ENCODE measurements at places on chromosomes 7 and 10.

- no peak for DNase-seq
Measured at GRCh38 chr10:78589687-78590086, 479.1 kb upstream of the ZMIZ1 start.

DNA sequence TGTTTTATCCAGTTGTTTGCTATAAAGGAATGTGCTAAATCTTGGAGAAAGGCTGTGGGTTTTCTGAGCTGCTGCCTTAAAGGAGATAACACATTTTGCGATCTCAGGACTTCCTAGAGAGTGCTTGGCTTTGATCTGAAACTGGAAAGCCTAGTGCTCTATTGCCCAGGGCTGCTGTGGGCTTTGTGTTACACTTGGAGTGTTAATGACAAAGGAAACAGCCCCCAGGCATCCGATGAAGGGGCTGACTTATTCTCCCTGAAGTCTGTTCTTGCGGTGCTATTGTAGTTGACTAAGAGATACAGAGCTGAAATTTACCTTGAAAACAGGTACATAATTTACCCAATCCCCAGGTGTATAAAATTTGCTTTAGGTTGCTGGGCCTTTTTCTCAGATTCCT is 74.5 kb downstream of the SND1 start:
- no peak for DNase-seq

- no peak for DNase-seq
Measured at GRCh38 chr7:92809760-92810573, 26.4 kb downstream of the CDK6 start.

DNA sequence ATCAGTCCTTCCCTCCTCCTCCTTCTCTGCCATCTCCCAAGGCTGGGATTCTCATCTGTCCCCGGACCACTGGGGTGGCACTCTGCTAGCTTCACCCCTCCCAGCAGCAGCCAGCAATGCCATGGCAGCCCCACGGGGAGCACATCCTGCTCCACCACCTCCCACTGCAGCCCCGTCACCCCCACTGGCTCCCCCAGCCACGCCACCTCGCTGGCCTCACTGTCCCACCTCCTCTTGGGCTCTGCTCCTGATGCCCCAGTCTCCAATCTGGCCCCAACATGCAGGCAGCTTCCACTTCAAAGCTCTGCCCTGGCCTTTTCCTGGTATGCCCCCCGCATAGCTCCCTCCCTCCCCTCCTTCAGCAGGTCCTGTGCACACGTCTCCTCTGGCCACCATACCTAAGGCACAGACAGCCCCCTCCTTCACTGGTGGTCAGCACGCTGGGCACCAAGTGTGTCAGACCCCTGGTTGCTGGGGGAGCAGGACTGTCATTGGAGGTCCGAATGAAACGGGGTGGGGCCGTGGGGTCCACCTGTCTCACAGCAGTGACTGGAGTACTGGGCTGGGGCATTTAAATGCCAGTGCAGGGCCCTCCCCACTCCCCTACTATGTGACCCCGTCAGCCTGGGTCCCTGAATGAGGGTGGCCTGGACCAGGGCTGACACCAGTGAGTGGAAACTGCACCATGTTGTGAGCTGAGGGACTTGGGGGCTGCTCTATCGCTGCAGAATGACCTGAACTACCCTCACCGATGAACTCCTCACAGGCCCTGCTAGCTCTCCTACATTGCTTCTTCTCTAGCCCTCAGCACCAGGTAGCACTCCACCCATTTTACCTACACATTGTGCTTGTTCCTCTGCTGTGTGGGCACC is 38.7 kb downstream of the RASGEF1A start:
- no peak for DNase-seq

DNA sequence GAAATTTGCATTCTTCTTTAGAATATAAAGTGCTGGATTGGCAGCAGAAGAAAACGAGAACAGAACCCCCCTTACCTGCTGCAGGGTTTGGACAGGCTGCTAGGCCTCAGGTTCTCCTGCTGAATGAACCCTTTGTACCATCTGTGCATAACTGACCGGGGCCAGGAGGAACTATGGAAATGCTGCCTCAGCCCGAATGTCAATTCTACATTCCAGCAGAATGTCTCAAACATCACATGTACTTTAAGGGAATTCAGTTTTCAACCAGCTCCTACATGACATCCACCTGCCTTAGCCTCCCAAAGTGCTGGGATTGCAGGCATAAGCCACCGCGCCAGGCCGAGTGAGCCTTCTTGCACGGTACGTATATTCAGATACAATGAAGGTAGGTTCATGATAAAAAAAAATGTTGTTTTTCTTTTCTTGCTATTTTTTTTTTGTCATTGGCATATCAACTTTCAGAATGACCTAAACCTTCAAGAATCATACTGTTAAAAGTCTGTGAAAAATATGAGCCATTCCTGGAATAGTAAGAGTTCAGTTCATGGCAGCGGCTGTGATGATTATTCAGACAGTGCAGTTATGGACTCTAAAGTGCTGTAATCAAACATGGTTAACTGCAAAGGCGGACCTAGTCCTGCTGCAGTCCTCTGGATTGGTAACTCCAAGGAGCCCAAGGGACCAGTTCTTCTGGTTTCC is 84.4 kb upstream of the TNS3 start:
- DNase-seq: no peak

GRCh38 chr7:93890464-93891068 is at the start of gene TFPI2:
Gene TFPI2 (minus strand): TSS chr7:93890753. CDS start chr7:93890678, 75 bp downstream.
- peak; percentile 85 for DNase-seq

DNA sequence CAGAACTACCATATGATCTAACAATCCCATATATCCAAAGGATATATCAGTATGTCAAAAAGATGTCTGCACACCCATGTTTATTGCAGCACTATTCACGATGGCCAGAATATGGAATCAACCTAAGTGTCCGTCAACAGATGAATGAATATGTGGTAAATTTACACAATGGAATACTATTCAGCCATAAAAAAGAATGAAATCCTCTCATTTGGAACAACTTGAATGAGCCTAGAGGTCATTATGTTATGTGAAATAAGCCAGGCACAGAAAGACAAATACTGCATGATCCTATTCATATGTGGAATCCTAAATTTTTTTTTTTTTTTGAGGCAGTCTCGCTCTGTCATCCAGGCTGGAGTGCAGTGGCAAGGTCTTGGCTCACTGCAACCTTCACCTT is 6.3 kb upstream of the CFAP70 start:
- no peak for DNase-seq

- peak; percentile 39 for DNase-seq
Measured at GRCh38 chr7:41700044-41700471, 2.8 kb downstream of the INHBA start.

DNA sequence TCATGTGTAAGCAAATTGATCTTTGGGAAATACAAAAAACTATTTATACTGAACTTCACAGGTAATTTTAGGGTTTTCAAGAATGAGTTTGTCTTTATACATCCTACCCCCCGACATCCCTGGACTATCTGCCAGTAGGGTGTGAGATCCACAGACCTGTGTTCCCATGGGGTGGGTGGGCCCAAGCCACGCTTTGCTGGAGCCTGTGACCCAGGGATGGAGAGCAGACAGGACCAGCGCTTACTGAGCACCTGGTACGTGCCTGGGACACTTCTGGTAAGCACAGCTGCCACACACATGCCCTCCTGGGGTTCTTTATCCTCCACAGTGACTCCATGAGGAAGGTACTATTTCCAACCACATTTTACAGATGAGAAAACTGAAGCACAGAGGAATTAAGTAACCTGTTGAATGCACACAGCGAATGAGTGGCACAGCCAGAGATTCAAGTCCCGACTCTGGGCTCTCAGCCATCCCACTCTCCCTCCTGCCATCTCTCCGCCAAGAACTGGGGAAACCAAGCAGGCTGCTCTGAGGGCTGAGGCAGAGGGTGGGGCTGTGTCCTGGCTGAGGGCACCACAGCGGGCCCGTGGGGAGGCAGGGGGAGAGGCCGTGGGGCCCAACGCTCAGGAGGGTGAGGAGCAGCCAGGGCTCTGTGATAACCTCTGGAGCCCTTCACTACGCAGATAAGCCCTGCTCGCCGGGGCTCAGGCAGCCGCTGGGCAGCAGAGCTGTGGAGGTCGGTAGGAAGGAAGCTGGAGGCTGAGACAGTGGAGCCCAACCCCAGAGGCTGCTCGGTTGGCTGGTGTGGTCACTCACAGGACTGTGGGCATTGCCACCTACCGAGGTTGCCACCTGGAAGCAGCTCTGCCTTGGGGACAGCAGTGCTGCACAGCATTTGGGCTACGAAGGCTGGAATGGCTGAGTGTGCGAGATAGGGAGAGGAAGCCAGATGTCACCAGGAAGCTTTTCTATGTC is 124.2 kb downstream of the ARHGAP22 start:
- no peak for DNase-seq

- DNase-seq: no peak
Measured at GRCh38 chr10:125505648-125506047, 177.3 kb downstream of the TEX36 start.

GRCh38 chr10:102683736-102684135 is 30.5 kb downstream of the ARL3 start:
- no peak for DNase-seq

- no peak for DNase-seq
Measured at GRCh38 chr7:32037650-32038198, 32.5 kb downstream of the PDE1C start.

- no peak for DNase-seq
Measured at GRCh38 chr10:50577681-50578350, 45.9 kb downstream of the SGMS1 start.

GRCh38 chr7:151865070-151865670 is 11.7 kb downstream of the PRKAG2 start:
- DNase-seq: no peak

DNA sequence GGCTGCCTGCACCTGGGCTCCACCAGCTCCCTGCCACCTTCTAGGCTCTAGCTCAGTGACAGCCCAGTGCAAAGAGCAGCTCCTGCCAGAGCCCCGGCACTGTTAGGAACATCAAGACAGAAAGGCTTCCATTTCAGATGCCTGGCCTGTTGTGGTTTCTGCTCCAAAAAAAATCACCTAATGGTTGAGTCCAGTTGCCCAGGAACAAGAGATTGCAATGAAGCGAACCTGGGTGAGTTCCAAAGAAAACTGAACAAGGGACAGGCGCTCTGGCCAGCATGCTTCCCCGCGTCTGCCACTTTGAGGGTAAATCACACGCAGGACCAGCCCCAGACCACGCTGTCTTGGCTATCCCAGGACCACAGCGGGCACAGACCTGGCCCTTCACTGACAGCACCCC is 47.0 kb upstream of the RASGEF1A start:
- no peak for DNase-seq

GRCh38 chr10:12382956-12383531 is 33.7 kb downstream of the CAMK1D start:
- no peak for DNase-seq

DNA sequence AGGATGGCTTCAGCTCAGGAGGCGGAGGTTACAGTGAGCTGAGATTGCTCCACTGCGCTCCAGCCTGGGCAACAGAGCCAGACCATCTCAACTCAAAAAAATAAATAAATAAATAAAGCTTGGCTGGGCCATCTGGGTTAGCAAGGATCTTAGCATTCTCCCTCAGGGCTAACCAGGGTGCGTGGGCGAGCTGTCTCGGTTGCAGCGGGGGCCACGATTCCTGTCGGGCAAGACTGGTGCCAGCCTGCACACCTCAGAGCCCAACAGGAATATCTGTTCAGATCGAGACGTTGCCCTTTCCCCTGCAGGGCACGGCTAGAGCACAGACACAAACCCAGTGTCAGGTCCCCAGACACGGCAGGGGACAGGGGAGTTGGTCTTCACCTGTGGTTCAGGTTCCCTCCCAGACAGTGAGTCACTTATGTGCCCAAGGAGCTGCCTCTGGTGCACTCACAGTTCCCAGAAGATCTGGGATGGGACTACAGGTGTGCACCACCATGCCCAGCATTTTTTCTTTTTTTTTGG is 75.5 kb upstream of the GTF2I start:
- no peak for DNase-seq
